ENCODE measurements at places on chromosomes 5 and 9.

GRCh38 chr9:97811533-97812246 lies 41.3 kb upstream of the FOXE1 start:
- DNase-seq: no peak

- DNase-seq: no peak
Measured at GRCh38 chr9:4299005-4299795, 668 bp downstream of the GLIS3 start.

DNA sequence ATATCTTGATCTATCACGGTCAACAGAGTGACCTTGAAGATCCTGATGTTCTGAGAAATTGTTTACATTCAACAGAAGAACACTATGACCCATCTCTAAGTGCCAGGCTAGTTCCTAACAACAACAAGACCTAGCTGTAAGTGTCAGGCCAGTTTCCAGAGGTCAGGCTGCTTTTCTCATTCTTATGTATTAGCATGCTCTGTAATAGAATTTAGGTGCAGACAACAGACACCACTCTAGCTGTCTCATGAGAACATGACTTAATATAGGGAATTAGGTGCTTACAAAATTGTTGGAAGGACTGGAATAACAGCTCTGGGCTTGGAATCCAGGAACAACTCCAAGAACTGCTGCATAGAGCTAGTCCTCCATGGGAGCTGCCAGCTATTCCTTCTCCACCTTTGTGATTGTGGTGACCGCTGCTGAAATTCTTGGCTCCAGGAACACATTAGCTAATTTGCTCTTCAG lies 138.7 kb downstream of the SNX18 start:
- no peak for DNase-seq

- DNase-seq: no peak
Measured at GRCh38 chr5:125050926-125051325, 304.5 kb upstream of the ZNF608 start.

DNA sequence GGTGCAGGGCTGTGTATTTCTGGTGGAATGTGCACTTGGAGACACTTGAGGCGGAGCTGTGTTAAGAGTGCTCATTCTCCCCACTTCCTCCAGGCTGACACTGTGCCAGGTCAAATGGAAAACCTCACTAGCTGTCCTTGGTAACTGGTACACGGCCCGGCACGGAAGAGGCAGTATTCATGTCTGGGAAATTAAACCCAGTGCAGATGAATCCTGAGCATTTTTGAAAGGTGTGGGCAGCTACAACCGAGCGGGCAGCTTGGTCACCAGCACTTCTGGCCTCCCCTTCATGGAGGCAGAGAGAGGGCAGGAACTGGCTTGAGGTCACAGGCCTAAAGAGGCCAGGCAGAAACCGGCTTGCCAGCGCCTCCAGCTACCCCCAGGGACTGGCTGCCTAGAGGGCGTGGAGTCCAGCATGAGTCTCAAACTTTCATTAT lies 1.6 kb downstream of the CLPTM1L start:
- DNase-seq: no peak

DNA sequence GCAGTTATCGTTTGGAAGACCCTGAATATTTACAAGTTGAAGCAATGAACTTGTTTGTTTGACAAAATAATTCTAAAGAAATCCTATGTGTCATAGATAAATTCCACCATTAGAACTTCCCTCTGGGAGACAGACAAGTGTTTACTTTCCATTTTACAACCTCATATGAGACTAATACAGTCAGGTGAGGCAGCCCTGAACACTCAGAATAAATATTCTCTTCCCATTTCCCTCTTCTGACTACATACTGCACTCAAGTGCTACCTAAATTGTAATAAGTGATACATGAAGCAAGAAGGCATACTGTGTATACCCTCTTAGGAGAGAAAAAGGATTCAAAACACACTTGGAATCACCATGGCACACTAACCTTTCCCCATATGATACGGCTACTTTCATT lies 6.8 kb downstream of the RASEF start:
- no peak for DNase-seq

- DNase-seq: no peak
Measured at GRCh38 chr9:135792268-135793128, 90.5 kb downstream of the KCNT1 start.
